Glutamatergic neuron (in vitro differentiated cells): ENCODE measurements at places on chromosomes 6 and 20. TPM values are rescaled to one million over a fixed set of nuclear protein-coding genes. Genes with fewer than 3 reads are reported as not detected.

DNA sequence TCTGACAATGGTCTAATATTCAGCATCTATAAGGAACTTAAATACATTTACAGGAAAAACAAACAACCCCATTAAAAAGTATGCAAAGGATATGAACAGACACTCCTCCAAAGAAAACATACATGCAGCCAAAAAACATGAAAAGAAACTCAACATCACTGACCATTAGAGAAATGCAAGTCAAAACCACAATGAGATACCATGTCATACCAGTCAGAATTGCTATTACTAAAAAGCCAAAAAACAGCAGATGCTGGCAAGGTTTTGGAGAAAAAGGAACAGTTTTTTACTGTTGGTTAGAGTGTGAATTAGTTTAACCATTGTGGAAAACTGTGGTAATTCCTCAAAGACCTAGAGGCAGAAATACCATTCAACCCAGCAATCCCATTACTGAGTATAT, 339.0 kb upstream of the ADGRB3 start:
- no peak for DNase-seq

The GRIK2 gene
- total RNA-seq, result 95.5 TPM

DNA sequence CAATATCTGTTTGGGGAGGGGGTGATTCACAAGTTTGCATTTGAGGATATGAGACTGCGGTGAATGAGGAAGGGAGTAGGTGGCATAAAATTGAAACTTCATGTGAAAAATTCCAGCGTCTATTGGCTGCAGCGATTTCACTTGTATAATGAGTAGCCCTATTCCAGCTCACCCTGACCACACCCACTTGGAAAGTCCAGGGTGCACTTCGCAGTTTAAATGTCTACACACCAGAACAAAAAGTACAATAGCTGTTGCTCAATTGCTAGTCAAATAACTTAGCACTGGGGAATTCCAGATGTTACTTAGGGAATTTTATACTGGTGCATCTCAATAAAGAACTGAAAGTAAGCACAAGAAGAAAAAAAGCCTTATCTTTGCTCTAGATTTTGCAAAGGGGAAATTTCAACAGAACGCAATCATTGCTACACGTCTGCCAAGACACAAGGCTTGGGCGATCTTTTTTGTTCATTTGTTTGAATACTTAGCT, 6.3 kb downstream of the TNFAIP3 start:
- DNase-seq, result no peak

The SLC32A1 gene
- total RNA-seq, result 0.59 TPM

DNA sequence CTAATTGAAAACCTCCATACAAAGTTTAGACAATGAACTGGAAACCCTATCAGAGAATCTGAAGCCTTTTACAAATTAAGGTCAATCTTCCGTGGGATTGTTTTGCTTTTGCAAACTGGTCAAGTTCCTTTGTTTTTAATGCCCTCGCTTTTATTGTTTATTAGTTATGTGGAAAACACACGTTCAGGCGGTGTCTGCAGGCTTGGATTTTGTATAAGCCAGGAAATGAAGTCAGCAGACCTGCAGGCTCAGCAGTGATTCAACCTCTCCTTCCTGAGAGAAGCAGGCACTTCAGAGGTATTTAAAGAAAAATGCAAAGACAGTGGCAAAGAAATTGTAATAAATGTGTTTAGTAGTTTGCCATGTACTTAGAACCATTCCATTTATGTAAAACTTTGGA, 103.4 kb upstream of the PDE10A start:
- DNase-seq, result no peak

The CASS4 gene
- not detected for total RNA-seq

The CLPSL2 gene
- total RNA-seq, result not detected

GRCh38 chr6:80402266-80402665, 295.8 kb downstream of the BCKDHB start:
- DNase-seq, result no peak

DNA sequence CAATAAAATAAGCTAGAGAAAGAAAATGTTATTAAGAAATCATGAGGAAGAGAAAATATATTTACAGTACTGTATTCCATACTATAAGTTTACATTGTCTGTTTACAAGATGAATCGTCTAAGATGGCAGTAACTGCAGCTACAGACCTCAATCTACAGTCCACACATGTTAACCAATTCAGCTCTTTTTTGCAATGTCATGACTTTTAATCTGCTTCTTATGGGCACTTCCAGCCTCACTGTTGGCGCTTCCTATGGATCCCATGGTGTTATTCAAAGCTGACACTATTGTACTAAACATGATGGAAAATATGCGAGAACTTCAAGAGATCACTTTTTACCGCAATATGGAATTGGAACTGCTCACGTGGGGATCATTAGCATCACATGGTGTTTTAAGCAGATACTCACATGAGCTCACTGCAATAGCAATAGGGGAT, 451.5 kb upstream of the CITED2 start:
- DNase-seq, result no peak

- no peak for DNase-seq
Observed at GRCh38 chr6:42368181-42368580, 83.5 kb downstream of the TRERF1 start.

DNA sequence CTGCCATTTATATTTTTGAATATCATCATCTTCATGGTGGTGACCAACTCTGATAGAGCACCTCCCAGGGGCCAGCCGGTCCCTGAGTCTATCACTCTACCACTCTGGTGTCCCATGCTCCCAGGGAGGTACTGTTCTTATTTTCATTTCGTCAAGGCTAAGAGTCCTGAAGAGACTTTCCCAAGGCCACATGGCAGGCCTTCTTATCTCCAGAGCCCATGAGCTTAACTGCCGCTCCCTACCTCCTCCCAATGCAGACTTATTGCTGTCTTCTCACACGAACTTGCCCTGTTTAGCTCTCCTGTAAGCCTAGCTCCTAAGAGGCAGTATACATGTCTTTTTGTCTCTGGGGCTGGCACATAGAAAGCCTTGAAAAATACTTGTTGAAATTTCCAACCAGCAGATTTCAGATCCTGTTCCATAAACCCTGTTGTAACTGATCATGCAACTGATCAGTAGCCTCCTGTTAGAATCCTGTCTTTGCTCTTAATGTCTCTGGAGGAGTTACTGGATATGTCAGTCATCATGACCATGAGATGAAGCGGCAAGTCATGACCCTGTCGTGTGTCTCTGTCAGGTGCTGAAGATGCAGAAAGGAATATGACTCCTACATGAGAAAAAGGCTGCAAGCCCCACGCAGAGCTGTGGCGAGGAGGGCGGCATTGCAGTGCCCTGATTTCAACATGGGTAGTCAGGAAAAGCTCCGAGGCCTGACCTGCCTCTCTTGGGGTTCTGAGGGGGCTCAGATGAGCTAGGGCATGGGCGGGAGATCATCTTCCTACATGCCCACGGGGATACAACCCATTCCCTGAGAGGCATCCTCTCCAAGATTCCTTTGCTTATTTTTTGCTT, 60.0 kb downstream of the TTI1 start:
- DNase-seq, result no peak

The FKBP1C gene
- total RNA-seq, result not detected

GRCh38 chr6:158654498-158654897, 4.6 kb downstream of the SYTL3 start:
- no peak for DNase-seq

GRCh38 chr6:423055-423798, 31.7 kb downstream of the IRF4 start:
- DNase-seq, result no peak

The SPAG4 gene
- 5.0 TPM for total RNA-seq
